ENCODE measurements at places on chromosomes 6 and 20.

GRCh38 chr6:121210943-121211342 is 123.3 kb downstream of the TBC1D32 start:
- no peak for DNase-seq

DNA sequence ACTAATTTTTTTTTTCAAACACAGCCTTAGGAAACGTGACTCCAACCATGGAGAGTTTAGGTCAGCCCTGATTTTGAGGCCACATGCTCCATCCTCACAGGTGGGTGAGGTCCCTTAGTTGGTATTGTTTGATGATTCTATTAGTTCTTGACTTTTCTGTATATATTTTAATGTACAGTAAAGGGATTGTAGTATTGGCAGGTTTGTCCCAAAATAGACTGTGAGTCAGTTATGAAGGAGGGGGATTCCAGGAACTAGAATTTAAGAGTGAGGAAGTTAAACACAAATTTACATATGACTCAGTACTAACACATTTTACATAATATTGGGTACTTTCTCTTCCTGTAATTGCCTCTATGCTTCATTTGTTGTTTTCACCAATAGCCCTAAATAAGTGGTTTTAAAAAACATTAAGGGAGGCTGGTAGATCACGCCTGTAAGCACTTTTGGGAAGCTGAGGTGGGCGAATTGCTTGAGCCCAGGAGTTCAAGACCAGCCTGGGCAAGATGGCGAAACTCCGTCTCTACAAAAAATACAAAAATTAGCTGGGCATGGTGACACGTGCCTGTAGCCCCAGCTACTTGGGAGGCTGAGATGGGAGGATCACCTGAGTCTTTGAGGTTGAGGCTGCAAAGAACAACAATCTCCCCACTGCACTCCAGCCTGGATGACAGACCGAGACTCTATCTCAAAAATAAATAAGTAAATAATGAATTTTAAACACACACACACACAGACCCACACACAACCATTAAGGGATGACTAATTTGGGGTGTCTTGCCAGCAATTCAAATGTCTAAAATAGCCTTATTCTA is 81.8 kb downstream of the SGK1 start:
- no peak for DNase-seq

DNA sequence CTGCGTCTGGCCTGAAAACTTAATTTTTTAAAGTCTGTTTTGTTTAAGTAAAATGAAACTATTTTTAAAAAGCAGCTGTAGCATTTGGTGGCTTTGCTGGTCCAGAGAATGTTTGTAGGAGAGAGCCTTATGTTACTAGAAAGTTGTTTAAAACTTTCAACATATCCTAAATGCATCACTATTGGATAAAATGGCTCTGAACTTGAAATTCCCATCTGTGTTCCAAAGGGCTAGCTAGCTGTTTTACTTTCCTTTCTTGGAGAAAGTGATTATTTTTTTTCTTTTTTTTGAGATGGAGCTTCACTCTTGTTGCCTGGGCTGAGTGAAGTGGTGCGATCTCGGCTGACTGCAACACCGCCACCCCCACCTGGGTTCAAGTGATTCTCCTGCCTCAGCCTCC is 2.5 kb downstream of the SYNJ2 start:
- DNase-seq: no peak

GRCh38 chr6:157640746-157641451 is 182.1 kb upstream of the SNX9 start:
- DNase-seq: no peak

DNA sequence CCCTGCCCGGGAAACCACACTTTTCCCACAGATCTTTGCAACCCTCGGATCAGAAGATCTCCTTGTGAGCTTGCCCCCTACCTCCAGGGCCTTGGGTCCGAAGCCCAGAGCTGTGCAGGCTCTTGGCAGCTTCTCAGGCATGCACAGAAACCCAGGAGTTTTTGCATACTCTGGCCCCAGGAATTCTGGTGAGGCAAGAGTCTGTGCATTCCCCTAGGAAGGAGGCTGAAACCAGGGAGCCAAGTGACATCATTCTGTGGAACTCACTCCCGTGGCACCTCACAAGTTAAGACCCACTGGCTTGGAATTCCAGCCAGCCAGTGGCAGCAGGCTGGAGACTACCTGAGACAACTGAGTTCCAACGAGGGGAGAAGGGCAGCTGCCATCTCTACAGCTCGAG is 100.1 kb downstream of the TNFRSF21 start:
- DNase-seq: no peak

GRCh38 chr6:5190507-5190906 is 70.2 kb downstream of the LYRM4 start:
- DNase-seq: no peak

Measured in spleen (tissue), 13 donors.